B cell (primary cell): ENCODE measurements at places on chromosomes 12 and 14. TPM values are rescaled to one million over a fixed set of nuclear protein-coding genes. Genes with fewer than 3 reads are reported as not detected.
A peak's percentile ranks its signal among the peaks of the same experiment; 100 is the strongest.

DNA sequence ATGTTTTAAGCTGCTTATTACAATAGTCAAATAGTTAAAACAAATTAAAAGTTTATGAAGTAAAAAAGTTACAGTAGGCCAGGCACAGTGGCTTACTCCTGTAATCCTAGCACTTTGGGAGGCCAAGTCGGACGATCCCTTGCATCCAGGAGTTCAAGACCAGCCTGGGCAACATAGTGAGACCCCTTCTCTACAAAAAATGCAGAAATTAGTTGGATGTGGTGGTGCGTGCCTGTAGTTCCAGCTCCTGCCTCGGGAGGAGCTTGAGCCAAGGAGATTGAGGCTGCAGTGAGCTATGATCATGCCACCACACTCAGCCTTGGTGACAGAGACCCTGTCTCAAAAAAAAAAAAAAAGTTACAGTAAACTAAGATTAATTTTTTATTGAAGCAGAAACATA lies 142.6 kb downstream of the MIPOL1 start:
- no peaks in the 10 kb centered on the region for H3K36me3 ChIP-seq
- H3K27me3 ChIP-seq: no peaks in the 10 kb centered on the region
- no peak overlapping the region for H3K27ac ChIP-seq
- no peak for DNase-seq
- no peaks in the 10 kb centered on the region for H3K4me1 ChIP-seq

GRCh38 chr14:24892497-24893051 lies 157.4 kb downstream of the STXBP6 start:
- no peak overlapping the region for H3K4me3 ChIP-seq
- H3K36me3 ChIP-seq: no peaks in the 10 kb centered on the region
- H3K27ac ChIP-seq: no peak overlapping the region
- no peak for DNase-seq
- no peaks in the 10 kb centered on the region for H3K27me3 ChIP-seq

- no peaks in the 10 kb centered on the region for H3K27me3 ChIP-seq
Observed at GRCh38 chr12:92436856-92437255, 265.9 kb upstream of the PLEKHG7 start.

GRCh38 chr12:93122569-93123091 lies 193.5 kb upstream of the EEA1 start:
- H3K27ac ChIP-seq: no peak overlapping the region
- H3K36me3 ChIP-seq: no peaks in the 10 kb centered on the region
- H3K4me1 ChIP-seq: peaks cover 14% of the 10 kb centered on the region
- no peak overlapping the region for H3K4me3 ChIP-seq

GRCh38 chr14:74965486-74966153 lies 10.2 kb upstream of the PGF start:
- peaks cover 17% of the 10 kb centered on the region for H3K4me1 ChIP-seq
- H3K27me3 ChIP-seq: no peaks in the 10 kb centered on the region
- no peak for DNase-seq

DNA sequence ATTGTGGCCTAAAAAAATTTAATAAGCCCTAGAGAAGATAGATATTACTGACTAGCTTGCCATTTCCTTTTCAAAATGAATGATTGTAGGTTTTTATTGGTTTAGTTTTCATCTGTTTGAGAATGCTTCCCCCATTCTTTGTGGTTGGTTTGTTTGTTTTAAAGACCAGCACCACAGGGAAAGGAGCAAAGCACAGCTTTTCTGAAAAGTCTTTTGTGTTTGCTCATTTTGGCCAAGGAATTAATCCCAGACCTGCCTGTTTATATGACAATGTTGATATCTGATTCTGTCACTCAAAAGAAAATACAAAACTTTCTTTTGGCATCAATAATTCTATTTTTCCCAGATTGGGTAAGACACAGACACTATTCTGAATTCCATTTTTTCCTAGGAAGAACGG lies 312.5 kb upstream of the FLRT2 start:
- no peaks in the 10 kb centered on the region for H3K27me3 ChIP-seq
- no peaks in the 10 kb centered on the region for H3K4me1 ChIP-seq
- DNase-seq: no peak
- no peak overlapping the region for H3K27ac ChIP-seq

DNA sequence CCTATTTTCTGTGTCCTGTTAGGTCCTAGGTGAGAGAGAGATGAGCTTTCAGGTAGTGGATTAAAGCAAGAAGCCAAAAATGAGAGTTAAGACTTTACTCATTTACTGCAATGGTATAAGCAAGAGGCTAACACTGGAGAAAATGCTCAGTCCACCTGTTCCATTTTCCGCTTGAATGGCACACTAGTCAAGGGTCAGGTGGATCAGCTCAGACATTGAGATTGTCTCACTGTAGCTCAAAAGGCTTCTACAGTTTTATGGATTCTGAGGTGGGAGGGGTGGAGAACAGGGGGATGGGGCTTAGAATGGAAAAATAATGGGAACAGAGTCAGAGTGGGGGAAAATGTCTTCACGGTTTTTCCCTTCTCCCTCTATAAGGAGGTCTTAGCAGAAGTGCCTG lies 57.3 kb upstream of the MUCL1 start:
- H3K4me1 ChIP-seq: no peaks in the 10 kb centered on the region

DNA sequence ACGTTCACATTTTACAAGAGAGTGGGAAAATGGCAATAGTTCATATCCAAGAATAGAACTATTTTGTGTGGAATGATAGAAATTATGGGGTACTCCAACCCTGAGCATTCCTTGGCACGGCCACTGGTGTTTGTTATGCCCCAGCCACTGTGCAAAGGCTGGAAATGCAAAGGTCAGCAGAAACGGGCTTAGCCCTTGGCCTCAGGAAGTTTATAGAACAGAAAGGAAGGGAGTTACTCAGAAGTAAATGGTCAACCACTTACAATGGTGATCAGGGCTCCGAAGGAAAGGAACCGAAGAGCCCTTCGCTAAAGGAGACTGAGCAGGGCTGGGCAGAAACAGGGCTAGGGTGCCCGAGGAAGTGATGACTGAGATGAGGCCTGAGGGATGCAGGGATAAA lies 45.1 kb downstream of the KICS2 start:
- H3K4me3 ChIP-seq: no peak overlapping the region
- H3K27ac ChIP-seq: no peak overlapping the region
- no peak for DNase-seq
- no peaks in the 10 kb centered on the region for H3K4me1 ChIP-seq
- no peaks in the 10 kb centered on the region for H3K36me3 ChIP-seq

DNA sequence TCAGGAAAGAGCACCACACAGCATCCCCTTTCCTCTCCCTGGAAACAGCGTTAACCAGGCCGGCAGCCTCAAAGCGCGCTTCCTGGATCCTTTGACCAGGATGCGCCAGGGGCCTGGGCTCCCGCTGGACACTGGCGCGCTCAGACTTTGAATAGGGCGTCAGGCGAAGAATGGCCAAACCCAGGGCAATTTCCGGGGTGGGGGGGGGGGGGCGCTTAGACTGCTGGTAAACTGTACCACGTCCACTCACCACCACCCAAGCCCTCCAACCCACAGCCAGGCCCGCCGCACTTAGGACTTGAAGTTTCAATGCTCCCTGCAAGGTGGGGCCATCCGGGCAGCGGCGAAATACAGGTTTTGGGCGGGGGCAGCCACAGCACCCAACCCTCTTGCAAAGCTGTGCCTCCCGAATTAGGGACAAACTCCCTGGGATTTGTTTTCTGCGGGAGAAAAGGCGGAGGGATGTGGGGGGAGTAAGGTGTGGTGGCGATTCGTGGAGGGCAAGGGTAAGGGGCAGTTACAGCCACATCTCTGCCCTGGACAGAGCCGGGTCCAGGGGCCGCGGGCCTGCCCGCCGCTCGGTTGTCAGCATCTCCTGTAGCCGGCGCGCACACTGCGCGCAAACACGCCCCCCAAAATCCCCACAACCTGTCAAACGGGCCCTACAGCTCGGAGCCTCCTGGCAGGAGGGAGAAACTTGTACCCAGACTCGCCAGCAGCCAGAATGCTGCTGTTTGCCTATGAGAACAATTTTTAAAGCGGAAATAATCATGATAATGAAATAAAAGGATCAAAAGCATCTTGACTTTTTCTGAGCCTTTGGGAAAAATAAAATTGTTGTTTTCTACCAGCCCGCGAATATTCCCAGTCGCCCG lies 958 bp downstream of the RTN1 start:
- H3K36me3 ChIP-seq: no peaks in the 10 kb centered on the region
- no peak for DNase-seq
- H3K4me3 ChIP-seq: peak overlapping the region; percentile 41
- no peak overlapping the region for H3K27ac ChIP-seq
- no peaks in the 10 kb centered on the region for H3K27me3 ChIP-seq

GRCh38 chr14:56810147-56810719 lies at the start of gene OTX2:
OTX2 (minus strand) TSS chr14:56810479; CDS start chr14:56805456, 5,023 bp downstream.
- peaks cover 71% of the 10 kb centered on the region for H3K27me3 ChIP-seq
- H3K36me3 ChIP-seq: no peaks in the 10 kb centered on the region
- H3K27ac ChIP-seq: no peak within 1 kb of the TSS
- no peak for DNase-seq
- peaks cover 14% of the 10 kb centered on the region for H3K4me1 ChIP-seq

GRCh38 chr12:102454808-102455760 lies 25.3 kb downstream of the IGF1 start:
- no peak overlapping the region for H3K4me3 ChIP-seq
- H3K36me3 ChIP-seq: no peaks in the 10 kb centered on the region
- H3K27ac ChIP-seq: no peak overlapping the region
- H3K4me1 ChIP-seq: no peaks in the 10 kb centered on the region
- H3K27me3 ChIP-seq: peaks cover 2% of the 10 kb centered on the region

HOXC9 gene
- polyA plus RNA-seq: not detected in 2 replicates

SOAT2 gene
- 0.31 TPM in 1 of 2 replicates, not detected in the other for polyA plus RNA-seq

CLEC9A gene
- not detected in 2 replicates for polyA plus RNA-seq

AP5M1 gene
- 14.5 and 16.4 TPM in 2 replicates for polyA plus RNA-seq

SCNN1A gene
- not detected in 2 replicates for polyA plus RNA-seq
